ENCODE measurements at places on chromosomes 2 and 18.
A peak's percentile ranks its signal among the peaks of the same experiment; 100 is the strongest.

GRCh38 chr2:58686776-58687175 is 445.7 kb upstream of the FANCL start:
- no peak for DNase-seq

DNA sequence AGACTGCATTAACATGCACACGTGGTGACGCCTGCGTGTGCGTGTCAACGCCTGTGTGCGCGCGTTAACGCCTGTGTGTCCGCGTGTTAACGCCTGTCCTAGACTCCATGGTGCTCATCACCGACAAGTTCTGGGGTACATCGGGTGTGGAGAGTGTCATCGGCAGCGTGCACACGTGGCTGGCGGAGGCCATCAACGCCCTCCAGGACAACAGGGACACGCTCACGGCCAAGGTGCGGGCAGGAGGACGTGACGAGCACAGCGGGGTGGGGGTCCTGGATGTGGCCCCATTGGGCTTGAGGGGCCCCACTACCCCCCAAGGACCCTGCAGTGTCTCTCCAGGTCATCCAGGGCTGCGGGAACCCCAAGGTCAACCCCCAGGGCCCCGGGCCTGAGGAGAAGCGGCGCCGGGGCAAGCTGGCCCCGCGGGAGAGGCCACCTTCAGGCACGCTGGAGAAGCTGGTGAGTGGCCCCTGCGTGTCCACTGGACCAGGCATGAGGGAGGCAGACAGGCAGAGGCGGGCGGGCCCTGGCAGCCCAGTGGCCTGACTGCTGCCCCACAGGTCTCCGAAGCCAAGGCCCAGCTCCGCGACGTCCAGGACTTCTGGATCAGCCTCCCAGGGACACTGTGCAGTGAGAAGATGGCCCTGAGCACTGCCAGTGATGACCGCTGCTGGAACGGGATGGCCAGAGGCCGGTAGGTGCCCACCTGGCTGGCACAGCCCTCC is 29.2 kb downstream of the GPC1 start:
- no peak for DNase-seq

DNA sequence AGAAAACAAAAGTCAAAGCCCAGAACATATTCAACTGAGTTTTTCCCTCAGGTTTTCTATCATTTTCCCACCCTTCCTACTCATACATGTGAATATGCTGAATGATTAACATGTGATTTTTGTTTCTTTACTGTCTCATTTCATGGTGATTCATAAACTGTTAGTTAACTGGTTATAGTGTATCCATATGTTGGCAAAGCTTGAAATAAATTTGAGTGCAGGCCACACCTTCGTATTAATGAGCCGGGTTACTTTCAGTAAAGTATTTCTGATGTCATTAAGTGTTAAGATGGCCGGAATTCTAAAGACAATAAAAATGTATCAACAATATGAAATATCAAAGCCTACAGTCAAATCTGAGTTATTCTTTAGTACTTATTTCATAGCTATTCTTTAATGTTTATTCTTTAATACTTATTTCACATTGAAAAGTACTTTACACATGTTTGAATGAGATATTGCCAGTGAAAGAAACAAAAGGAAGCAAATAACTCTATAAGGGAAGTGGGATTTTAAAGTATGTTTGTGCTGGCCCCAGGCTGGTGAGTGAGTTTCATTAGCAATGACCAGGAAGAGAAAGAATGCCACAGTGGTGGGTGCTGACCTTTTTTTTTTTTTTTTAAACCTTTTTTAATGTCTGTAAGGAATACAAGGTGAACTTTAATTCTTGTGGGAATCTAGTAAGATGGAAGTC is 178.6 kb downstream of the NEDD4L start:
- no peak for DNase-seq

DNA sequence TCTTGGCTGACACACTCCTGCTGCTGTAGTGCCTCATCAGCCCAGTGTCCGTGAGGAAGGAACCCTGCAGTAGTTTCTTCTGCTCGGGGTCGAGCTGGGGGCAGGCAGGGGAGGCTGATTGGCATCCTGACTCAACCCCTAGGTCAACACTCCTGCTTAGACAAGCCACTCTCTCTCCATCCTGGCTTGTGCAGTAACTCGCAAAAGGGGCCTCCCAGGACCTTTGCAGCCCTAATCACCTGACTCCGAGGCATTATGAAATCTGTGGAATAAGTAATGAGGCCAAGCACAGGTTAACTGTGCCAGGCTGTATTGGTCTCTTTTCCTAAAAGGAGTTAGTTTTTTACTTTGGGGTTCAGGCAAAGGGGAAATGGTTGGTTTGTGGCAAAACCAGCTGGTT is 92.4 kb upstream of the ACAA2 start:
- no peak for DNase-seq

DNA sequence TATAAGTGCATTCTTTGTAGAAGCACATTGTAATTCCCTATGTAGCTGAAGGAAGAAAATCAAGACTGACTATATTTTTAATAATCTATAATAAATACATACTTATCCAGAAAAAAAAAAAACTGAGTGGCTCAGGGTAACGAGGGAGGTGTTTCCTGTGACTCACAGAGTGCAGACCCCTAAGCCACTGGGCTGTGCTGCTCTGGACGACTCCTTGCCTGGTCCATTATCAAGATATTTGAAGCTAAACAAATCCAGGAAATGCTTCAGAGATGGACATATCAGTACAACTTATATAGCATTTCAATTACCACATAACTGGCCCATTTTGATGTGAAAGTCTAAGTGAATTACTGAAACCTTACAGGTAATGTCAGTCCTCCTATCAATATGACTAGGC is 80.6 kb downstream of the PIGN start:
- no peak for DNase-seq

DNA sequence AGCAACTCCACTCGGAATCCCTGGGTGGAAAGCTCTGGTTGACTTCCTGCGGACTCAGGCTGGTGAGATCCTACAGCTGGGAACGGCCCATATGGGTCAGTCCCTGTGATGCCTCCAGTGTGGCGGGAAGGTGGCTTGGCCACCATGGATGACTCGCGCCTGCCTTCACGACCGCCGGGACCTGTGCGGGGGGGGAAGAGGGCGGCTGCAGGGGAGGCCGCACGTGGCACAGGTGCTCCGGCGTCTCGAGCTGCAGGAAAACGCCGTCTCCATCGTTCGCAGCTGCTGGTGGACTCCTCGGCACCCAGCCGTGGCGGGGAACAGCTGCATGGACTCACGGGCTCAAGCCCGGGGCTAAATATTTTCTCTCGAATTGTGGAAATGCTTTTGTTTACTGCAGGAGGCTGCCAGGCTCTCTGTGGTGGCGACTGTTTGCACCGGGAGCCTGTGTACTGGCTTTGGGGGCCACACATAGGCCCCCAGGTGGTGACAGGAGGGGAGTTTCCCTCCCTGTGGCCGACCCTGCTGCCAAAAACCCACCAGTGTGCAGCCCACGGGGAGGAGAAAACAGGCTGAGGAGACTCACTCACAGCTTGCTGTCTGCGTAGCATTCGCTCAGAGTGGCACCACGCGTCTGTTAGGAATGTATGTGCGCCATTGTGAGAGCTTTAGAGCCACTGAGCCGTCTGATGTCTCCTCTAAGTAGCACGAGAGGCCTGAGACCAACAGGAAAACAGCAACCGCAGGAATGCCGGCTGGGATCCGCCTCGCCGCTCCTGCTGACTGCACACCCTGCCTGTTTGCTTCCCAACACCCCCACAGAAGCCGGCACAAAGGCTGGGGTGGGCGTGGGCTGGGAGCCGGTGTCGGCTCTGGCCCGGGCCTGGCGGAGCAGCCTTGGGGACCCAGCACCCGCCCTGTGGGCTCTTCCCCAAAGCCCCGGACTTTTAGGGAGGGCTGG is 89.2 kb downstream of the NFATC1 start:
- DNase-seq = no peak

- no peak for DNase-seq
Observed at GRCh38 chr2:74756356-74756890, 77.5 kb upstream of the HK2 start.

- DNase-seq = no peak
Observed at GRCh38 chr2:181268174-181268867, 188.9 kb upstream of the ITGA4 start.

GRCh38 chr2:37985333-37985732 is 60.2 kb downstream of the RMDN2 start:
- no peak for DNase-seq

GRCh38 chr18:37443325-37444055 is 122.1 kb downstream of the CELF4 start:
- DNase-seq = no peak

- no peak for DNase-seq
Observed at GRCh38 chr2:191376981-191377629, 131.9 kb downstream of the MYO1B start.

DNA sequence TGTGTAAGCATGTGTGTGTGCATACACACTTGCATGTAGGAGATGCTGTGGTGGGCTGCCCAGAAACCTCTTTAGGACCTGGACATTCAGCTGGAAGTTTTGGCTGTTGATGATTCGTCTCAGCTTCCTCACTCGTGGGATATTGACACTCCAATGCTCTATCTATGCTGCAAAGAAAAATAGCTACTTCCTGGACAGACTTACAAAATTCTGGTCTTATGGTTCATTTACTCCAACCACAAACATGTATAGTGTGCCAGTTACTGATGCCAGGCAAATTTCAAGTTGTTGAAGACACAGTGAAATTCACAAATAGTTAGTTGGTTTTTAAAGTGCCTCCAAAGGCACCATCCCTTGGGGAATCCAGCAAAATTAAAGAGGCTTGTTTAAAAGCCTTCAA is 882.6 kb downstream of the CPS1 start:
- DNase-seq = no peak

DNA sequence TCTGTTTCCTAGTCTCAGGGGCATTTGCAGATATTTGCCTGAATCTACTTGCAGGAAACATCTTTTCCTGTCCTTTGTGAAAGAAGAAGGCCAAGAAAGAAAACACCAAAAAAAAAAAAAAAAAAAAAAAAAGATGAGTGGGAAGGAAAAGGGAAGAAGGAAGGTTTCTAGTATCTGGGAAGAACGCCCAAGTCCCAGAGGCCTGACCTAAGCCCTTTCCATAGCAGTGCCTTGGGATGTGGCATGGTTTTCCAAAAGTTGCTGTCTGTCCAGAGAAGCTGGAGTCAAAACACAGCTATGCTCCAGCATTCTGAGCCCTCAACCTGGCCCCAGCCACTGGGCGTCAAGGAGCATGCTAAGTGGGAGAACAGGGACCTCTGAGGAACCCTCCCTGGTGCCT is 123.5 kb downstream of the INHBB start:
- no peak for DNase-seq

DNA sequence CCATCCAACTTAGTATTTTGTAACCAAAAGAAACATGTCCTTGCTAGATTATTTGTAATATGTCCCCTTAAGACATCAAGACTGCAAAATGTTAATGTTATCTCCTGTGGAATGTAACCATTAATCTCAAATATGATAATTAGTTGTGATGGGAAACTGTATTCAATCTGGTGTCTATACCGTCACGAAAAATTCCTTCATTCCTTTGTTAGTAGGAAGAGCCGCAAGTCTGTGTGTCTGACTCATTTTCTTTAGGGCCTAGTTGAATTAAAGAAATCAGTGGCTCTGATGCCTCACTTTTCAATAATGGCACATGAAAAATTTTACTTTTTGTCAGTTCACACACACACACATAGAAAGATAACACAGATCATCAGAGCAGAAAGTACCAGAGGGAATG is 127.1 kb upstream of the CHAC2 start:
- no peak for DNase-seq

DNA sequence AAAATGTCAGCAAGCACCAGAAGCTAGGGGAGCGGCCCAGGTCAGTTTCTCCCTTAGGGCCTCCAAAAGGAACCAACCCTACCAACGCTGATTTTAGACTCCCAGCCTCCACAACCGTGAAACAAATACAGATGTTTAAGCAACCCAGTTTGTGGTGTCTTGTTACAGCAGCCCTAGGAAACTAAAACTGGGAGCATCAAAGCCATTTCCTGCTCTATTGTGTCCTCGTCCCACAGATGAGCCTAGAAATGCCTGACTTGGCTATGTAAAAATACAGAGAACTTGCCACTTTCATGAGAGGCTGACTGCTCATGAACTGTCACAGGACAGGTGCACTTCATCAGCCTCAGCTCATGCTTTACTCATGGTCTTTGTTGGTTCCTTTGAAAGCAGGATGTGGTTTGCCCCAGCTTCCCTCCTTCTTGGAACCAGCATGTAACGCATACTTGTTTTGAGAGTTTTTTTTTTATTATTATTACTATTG is 97.6 kb upstream of the SLC39A10 start:
- peak; percentile 66 for DNase-seq

DNA sequence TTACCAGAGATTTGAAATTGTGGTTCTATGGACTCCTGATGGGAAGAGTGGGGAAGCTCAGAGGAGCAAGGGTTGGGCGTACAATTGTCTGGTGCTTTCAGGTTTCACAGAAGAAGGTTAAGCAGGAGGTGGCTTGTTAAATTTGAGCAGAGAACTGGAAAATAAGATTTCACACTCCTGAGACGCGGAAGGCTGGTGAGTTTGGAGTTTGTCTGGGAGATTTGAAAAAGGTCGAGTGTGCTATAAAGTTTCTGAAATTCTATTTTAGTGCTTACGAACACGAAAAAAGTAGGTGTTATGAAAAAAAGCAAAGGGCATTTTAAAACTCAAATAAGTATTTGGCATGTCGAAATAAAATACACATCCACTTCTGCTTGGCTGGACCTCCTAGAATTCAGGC is 170.1 kb downstream of the MEIS1 start:
- DNase-seq = no peak

DNA sequence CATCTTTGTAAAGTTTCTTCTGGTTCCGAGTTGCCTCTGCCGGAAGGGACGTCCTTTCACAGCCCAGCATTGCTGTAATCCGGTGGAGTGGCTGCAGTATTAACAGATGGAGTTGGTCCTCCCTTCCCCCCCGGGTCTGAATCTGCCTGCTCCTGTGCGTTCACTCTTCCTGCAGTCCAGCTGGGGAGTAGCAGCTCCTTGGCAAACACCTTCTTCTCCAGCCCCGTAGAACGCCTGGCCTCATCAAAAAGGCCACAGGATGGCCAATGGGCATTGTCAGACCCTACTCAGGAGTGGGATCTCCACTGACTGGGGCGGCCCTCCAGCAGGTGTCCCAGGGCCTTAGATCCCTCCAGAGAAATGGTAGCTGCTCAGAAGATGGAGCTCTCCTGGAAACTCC is 234.0 kb downstream of the FAM210A start:
- DNase-seq = no peak

DNA sequence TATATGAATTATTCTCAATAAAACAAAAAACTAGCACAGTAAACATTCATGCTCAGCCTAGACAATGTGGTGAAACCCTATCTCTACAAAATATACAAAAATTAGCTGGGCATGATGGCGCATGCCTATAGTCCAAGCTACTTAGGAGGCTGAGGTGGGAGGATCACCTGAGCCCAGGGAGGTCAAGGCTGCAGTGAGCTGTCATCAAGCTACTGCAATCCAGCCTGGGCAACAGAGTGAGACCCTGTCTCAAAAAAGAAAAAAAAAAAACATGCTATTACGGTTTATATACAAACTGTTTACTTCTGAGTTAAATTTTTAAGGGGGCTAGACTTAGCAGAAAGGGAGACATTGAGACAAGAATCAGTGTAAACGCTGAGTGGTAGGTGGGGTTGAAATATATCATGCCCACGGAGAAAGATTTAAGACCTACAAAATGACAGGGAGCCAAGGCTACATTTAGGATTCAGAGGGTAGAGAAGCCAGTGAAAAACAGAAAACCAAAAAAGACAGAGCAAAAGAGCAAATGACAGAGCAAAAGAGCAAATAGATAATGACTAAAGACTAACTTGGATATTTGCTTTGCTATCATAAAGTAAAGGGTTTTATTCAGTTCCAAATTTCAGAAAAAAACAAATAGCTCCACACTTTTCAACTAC is 7.5 kb downstream of the TTC32 start:
- no peak for DNase-seq

- no peak for DNase-seq
Observed at GRCh38 chr2:55296393-55296792, 27.4 kb upstream of the MTIF2 start.

Data from stimulated activated CD8-positive, alpha-beta memory T cell treated with anti-CD3 and anti-CD28 coated beads, Interleukin-15, amount 100 ng/mL, for 48 hours (primary cell).